ENCODE measurements at places on chromosomes 6 and 20.

DNA sequence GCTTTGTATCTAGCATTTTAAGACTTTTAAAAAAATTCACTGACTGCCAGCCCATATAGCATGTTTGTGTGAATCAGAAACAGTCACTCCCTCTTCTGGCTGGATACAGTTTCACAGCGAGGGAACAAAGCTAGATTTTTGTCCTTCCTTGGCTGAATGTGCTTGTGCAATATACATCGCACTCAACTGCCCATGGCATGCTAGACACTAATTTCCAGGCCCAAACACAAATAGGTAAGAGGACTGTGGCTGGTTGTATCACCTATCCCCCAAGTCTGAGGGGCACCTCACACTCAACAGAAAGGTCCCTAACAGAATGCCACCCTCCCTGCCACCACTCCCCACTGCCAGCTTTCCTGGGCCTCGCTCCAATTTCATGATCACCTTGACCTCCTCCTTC is 16.2 kb upstream of the BLCAP start:
- no peak for DNase-seq

DNA sequence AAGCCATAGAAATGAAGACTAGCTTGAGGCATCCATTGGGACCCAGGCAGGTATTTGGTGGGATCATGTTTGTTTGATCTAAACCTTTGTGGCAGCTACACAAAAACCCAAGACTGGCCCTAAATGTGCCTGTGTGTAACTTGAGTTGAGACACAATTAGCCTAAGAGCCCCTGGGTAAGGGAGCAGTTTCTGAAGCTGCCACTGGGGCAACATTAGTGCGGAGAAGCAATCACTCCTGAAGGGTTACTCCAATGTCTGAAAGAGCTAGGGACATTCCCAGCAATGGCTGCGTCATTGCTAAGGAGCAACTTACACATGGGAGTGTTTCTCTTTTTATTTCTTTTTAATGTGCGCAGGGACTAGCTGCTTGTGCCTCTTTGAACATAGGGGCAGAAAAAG is 67.9 kb upstream of the EEF1E1 start:
- no peak for DNase-seq

DNA sequence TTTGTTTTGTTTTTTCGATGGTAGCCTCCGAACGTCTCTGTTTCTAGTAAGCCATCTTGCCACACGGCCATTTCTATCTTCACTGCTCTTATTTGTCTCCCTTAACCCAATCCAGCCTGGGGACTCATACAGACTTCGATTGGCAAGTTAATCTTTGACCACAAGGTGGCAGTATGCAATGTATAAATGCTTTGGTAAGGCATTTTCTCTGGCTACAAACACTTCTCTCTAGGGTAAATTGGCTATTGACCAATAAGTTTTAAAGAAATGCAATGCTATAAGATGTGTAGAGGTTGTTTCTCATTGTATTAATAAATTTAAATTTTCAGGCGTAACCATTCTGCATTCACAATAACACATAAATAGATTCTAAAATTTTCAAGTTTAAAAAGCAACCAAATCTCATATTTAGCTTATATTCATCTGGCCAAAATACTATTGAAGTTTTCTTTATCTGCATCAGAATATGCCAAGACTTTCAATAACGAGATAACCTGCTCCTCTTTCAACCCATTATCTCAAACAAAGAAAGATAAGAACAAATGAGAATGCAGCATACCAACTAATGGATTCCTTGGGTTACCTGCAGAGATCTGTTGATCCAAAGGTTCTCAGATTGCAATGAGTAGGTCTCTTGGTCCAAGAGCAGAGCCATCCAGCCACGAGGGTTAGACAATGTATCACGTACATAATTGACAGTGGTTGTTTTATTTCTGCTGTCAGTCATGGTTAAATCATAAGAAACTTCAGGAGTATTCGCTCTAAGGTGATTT is 231.9 kb downstream of the PKHD1 start:
- DNase-seq = peak; percentile 4

GRCh38 chr20:43925801-43926200 is 11.1 kb downstream of the TOX2 start:
- no peak for DNase-seq

DNA sequence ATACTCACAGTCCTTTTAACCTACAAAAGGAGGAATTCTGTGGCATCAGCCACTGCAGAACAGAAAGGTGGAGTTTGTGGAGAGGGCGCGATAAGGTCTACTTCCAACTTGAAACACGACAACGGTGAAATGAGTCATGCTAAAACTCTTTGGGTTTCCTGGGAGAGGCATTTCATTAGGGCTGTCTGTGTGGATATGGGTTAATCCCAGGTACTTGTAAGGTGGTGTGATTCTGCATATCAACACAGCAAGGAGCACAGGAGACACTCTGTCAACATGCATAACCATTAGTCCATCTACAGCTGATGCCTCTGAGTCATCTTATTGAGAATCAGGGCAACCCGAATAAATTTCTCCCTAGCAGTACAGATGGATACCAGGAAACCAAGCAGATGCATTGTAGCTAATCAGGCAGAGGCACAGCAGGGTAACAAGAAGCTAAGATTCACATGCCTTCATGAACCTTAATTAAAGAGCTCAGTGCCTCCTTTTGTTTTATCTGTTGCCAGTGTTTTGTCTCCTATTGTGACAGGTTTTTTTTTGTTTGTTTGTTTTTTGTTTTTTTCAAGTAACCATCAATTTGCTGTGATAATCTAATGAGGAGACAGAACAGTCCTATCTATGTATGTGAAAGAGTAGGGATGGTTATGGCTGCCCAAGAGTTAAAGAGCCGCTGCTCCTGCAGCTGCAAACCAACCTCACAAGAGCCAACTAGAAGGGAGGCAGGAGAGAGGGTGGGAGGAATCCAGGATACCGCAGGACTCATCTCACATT is 315.8 kb upstream of the SOX4 start:
- no peak for DNase-seq

Data from GM04503 (cell line).